ENCODE measurements at places on chromosomes 13 and 19.

DNA sequence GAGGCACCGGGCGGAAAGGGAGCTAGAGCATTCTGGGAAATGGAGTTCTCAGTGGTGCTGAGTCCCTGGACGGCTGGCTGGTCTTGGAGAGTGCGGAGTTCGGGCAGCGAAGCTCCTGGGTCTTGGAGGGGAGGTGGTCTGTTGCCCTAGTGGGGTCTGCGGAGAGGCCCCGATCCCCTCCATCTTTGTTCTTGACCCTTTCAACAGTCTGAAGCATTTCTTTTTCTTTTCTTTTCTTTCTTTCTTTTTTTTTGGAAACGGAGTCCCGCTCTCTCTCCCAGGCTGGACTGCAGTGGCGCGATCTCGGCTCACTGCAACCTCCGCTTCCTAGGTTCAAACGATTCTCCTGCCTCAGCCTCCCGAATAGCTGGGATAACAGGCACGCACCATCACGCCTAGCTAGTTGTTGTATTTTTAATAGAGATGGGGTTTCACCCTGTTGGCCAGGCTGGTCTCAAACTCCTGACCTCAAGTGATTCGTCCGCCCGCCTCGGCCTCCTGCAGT lies 440 bp upstream of the SYMPK start:
- DNase-seq: no peak

DNA sequence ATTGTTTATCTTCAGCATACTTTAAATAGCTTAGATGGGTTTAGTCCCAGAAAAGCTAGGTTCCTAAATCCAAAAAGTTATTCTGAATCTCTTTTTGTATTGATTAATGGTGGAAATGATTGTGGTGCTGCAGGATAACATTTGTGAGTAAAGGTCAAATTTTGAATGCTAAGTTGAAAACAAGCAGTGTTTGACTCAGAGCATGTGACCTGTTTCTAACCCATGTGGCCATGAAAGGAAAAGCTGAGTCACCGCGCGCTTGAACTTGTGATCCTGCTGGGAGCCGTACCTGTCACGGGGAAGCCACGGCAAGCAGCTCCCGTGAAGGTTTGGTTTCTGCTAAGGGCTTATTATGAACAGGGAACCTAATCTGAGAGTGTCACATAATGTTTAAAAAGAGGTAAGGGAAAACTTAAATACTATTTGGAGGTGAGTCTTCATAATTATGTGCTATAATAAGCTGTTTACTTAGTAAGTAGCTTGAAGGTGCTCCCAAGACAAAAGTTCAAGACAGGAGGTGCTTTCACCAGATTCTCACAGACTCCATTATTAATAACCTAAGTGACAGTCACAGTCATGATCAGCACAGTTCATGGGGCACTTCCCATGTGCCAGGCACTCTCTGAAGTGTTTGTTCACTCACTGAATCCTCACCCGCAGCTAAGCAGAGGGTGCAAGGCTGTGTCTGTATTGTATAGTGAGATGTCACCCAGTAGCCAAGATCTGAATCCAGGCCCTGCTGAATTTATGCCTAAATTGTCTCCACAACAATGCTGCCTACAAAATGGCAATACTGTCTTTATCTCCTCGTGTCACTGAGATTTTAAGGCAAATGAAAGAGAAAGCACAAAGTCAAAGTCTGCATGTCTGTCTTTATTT lies 286.5 kb downstream of the MYO16 start:
- no peak for DNase-seq

DNA sequence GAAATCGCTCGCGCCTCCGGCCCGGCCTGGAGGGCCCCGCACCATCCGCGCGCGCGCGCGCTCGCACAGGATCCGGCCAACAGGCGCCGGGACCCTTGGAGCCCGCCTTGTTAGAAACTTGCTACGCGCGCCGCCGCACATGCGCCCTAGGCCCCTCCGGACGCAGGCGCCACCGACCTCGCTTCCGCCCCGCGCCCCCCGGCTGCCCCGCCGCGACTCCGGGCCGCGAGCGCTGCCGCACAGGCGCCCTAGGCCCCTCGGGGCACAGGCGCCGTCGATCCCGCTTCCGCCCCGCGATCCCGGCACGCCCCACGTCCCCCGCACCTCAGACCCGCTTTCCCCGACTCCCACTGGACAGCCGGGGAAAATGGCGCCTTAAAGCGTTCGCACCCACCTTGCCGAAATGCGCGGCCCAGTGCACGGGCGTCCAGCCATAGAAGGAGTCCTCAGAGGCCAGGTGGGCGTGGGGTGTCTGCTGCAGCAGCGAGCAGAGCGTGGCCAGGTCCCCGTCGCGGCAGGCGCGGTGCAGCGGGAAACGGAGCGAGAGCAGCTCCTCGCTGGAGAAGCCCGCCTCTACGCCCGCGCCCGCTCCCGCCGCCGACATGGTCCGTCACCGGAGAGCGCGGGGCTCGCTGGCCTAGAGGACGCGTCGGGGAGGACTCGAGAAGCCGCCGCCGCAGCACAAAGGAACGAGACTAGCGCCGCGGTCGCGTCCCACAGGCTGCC lies 375 bp downstream of the ANKRD10 start:
- peak; percentile 87 for DNase-seq

DNA sequence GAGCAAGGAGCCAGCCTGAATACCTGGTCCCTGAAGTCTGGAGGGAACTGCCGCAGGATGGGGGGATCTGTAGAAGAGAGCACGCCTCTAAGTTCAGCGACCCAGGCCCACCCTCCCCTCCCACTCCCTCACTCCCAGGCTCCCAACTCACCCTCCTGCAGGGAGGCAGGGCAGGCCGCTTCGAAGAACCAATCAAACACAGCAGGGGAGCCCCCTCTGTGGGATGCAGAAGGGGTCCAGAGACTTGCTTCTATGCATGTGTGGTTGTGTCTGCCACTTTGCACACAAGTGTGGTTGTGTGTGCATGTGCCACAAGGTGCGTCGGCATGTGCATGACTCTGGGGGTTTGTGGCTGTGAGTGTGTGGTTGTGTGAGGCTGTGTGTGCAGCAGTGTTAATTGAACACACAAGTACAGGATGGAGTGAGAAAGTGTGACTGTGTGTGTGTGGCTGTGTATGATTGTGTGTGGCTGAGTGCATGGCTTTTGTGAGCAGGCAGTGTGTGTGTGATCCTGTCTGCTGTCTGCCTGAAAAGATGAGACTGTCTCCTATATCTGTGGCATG lies 1.7 kb downstream of the DENND1C start:
- no peak for DNase-seq

DNA sequence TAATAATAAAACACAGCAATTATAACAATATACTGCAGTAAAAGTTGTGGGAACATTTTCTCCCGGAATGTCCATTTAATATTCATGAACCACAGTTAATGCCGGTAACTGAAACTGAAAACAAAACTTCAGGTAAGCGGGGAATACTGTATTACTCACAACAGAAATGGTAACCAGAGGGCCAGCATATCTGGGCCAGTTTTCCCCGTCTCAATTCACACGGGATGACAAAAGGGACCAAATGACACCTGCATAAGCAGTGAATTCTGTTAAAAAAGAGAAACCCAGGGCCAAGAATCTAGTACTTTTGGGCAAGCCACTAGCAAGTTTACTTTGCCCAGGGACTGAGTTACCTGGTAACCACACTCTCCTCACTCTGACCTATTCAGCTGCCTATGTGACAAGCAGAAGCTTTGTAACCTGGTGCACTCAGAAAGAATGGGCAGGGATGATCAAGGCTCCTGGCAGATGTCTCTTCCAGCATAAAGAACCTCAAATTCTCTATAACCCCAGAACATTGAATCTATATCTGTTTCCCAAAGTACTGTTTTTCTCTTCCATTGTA lies 1171.2 kb downstream of the DIAPH3 start:
- no peak for DNase-seq

GRCh38 chr13:42384265-42384664 lies 112.3 kb downstream of the AKAP11 start:
- DNase-seq: no peak

GRCh38 chr13:27500806-27501534 lies 50.6 kb upstream of the MTIF3 start:
- no peak for DNase-seq

GRCh38 chr19:1811472-1811894 lies 593 bp downstream of the ATP8B3 start:
- DNase-seq: no peak

DNA sequence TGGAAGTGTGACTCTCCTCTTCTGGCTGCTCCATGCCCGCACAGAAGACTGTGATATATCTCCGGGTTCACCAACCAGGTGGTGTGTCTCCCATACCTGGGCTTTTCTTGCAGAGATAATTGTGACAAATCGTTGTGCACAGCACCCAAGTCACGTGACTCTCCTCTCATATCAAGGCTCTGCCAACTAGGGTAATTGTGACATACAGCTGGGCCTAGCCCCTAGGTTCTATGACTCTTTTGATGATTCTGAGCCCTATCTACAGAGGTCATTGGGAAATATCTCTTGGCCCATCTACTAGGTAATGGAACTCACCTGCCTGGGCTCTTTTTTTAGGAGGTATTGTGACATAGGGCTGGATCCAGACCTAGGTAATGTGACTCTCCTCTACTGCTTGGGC lies 89.8 kb downstream of the ZNF429 start:
- DNase-seq: no peak

DNA sequence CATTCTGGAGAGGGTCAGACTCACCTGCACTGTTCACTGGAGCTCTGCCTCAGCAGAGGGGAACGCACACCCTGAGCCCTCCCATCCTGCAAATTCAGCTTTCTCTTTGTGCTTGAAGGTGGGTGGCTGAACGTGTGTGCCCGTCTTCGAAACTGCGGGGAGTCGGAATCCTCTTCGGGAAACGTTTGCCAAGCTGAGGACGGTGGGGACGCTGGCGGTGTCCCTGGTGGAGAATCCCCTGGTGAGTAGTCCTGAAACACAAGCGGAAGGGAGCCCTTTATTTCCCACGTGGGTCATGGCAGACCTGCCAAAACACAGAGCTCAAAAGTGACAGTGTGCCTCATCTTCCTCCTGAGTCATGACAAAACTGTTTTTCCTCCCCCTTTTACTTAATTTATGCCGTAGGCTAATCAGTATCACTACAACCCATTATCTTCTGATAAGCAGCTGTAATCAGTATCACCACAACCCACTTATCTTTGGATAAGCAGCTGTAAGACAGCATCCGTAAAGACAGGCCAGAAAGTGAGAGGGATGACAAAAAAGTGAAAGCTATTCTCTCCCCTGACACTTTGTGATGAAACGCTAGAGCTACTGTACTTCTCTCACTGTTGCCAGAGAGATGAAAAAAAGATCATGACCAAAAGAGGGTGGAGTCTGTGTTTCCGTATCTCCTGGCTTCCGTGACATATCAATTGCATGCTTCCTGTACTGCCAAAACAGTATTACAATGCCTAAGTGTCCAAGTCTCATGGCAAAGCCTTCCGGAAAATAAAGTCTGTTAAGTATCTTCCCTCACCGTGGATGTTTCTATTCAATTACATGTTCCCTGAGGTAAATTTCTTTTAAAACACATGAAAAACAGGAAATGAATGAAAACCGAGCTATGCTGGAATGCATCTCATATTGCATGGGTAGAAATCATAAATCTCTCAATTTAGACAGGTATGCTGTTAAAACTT lies 155.5 kb downstream of the TBC1D4 start:
- DNase-seq: peak; percentile 46

DNA sequence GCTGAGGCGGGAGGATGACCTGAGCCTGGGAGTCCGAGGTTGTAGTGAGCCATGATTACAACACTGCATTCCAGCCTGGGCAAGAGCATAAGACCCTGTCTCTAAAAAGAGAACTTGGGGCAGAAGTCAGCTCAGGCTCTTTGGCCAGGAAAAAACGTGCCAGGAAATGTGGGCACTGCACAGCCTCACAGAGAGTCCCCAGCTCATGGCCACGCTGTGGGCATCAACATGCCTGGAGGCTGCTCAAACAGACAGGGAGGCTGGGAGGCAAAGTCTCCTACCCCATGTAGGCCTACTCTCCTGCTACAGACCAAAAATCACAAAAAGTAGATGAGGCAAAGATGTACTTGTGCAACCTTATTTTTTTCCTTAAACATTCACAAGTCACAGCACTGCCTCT lies 49.4 kb downstream of the PEPD start:
- no peak for DNase-seq

DNA sequence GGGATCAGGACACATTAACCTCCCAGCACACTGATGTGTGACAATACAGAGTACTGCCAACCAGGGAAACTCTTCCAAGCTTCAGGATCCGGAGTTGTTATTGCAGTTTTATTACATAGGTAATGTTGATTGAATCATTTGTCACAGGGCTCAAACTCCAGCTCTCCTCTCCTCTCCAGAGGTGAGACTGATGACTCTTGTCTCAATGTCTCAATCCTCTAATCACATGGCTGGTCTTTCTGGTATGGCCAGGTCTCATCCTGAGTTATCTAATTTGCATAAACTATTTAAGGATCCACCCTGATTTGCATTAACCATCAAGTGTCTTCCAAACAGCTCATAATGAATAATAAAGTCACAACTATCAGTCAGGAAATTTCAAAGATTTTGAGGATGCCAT lies 522.6 kb upstream of the PCDH9 start:
- DNase-seq: no peak

GRCh38 chr19:10552510-10553053 lies 8.9 kb downstream of the ATG4D start:
- no peak for DNase-seq

DNA sequence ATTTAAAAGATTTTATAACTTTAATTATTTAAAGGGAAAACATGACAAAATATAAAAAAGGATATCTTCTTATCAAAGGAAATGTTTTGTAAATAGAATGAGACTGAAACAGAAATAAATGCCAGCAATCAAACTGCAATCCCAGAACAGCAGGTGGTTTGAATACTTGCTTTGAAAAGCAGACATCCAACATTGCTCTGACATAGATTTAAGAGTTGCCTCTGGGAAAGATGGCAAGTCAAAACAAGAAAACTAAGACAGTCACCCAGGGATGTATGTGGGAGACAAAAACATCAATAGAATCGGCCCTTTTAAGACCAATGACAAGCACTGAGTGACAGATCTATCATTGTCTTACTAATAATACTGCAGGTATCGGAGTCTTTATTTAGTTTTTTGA lies 789.7 kb upstream of the GPC6 start:
- no peak for DNase-seq

GRCh38 chr13:33349986-33350826 lies 64.7 kb upstream of the STARD13 start:
- DNase-seq: no peak

DNA sequence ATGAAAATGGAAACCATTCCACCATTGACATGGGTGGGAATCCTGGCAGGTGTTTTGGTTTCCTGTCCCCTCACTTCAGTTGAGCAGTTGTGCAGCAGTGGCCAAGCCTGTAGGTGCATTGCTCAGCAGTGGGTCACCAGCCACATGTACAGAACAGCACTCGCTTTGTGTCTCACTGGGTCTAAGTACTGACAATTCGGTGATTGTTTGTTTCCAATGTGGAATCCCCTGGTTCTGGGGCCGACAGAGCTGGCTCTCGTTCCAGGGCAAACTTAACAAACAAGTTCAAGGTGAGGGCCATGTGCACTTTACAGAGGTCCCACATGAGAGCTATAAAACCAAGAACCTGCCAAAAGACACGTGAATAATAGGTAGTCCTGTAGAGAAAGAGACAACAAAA lies 54.1 kb upstream of the SPATA13 start:
- no peak for DNase-seq

GRCh38 chr19:31334101-31334848 lies 15.0 kb downstream of the TSHZ3 start:
- DNase-seq: no peak

GRCh38 chr13:29402166-29402636 lies 193.3 kb downstream of the SLC7A1 start:
- DNase-seq: no peak
